ENCODE measurements at places on chromosomes 7 and 10.

GRCh38 chr7:47622946-47623640 is 41.2 kb upstream of the TNS3 start:
- no peak for DNase-seq

DNA sequence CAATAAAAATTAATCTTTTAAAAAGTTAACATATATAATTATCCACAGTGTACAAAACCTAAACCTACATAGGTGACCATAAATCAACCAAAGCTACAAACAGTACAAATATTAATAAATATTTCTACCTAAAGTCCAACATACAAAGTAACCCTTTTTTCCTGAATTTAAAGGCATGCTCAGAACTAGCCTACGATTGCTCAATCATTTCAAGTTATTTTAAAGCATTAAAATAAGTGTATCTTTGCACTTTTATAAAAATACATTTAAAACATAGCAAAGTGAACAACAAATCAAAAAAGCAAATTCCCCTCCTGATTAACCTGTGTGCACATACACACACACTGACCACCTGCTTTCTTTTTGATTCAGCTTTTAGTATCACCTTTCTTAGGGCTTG is 202.2 kb downstream of the PARD3 start:
- DNase-seq: no peak

GRCh38 chr7:150502519-150502918 is 12.2 kb upstream of the GIMAP7 start:
- no peak for DNase-seq

- DNase-seq: no peak
Measured at GRCh38 chr7:32660936-32661335, 165.6 kb downstream of the AVL9 start.

DNA sequence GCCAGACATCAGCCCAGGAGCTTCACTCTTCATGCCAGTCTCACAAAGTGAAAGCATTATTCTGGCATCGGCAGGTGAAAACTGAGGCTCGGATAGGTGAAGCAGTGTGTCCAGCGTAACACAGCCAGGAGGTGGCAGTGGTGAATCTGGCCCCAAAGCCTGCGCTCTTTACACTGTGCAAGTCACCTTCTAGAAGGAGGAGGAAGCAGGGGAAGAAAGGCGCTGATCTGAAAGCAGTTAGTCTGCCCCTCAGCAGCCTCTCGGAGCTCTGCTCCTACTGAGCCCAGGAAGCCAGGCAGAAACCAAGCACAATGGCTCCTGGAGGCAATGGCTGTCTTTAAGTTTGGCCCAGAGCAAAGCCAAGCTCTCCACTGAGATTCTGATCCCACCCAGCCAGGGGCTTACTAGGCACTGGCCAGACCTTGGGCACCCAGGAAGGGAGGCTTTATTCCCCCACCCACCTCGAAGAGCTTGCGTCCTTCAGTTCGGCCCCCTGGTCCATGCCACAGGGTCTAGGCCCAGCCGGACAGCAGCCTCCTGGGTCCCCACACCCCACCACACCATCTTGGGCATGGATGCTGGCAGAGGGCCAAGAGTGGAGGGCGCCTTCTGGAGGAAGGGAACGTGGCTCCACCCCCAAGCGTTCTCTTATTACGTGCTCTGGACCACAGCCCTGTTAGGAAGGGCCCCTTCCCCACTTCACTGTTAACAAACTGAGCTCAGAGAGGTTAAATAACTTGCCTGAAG is 104.5 kb downstream of the GRID1 start:
- DNase-seq: no peak

- no peak for DNase-seq
Measured at GRCh38 chr7:12358694-12359093, 45.0 kb downstream of the VWDE start.

DNA sequence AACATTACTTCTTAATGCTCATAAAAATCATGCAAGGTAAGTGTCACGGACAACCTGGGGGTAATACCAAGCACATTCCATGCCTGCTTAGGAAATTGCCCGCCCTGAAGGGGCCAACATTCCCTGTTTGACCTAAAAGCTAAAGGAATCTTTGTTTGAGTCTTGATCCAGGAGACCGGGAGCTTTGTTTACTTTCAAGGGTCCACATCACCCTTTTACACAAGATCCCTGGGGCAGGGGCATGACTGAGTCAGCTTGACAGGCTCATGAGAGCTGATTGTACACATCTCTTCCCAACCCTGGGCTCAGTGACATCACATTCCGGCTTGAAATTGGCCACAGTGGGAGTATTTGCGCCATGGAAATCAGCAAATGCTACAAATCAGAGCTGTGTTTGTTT is 248.1 kb upstream of the HABP2 start:
- no peak for DNase-seq

GRCh38 chr7:94449151-94449725 is 54.5 kb downstream of the COL1A2 start:
- no peak for DNase-seq

DNA sequence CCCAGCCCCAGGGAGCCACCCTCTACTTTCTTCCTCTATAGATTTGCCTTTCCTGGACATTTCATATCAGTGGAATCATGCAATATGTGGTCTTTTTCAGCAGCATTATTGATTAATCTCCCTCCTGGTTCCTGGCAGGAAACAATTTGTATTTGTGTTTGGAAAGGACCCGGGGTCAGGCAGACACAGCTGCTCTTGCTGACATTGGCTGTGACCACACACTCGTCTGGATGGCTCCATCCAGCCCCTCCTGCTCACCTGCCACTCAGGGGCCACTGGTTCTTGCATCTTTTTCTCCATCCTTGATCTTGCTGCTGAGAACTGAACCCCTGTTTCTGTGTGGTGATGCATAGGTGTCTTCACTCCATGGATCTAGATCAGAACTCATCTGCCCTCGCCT is 176.6 kb upstream of the MKI67 start:
- no peak for DNase-seq

GRCh38 chr7:6035165-6035564 is 4.0 kb downstream of the ANKRD61 start:
- no peak for DNase-seq

DNA sequence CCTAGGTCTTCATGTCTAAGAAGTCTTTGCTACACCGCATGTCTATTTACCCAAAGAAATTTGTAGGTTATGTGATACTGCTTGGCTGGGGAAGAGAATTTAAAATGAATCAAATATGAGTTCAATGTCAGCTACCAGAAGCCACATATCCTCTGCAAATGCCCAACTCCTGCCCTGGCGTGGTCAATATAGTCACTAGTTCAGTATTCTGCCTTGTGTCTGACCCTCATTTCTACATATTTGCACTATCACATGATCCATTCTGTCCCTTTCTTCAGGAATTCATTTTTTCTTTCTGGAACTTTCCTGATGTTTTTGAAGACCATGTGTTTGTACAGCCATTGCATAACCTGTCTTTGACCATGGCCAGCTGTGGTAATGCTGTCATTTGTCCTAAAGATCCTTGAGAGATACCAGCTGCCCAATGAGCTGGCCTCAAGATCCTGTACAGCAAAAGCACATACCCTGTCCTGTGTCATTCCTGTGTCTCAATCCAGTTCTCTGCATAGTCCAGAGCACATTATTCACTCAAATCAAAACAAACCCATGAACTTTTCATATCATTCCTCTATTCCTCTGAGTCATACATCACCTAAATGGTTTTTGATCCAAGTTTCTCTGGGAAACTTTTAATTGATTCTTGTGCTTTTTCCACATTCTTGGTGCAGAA is 524.5 kb downstream of the PARD3 start:
- DNase-seq: no peak

- DNase-seq: peak; percentile 98
Measured at GRCh38 chr7:76294344-76295024, 8.0 kb upstream of the HSPB1 start.

DNA sequence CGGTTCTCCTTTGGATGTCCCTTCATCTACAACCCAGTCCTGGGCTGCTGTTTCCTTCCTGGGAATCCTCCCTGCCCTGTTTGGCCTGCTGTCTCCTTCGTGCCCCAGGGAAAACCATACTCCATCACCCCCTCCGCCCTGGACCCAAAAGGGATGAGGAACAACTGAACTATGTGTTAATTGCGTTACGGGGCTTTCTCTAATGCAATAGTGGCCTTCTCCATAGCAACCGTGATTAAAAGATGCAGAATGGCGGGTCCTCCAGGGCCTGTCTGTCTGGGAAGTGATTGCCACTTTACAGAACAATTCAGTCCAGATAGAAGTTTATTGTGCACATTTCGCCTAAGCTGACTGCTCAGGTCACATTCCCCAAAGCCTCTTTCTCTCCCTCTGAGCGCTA is 112.0 kb upstream of the FGFR2 start:
- DNase-seq: peak; percentile 67

- no peak for DNase-seq
Measured at GRCh38 chr10:129786216-129786615, 177.9 kb downstream of the EBF3 start.

GRCh38 chr7:114970308-114970707 is 48.4 kb downstream of the MDFIC start:
- no peak for DNase-seq

- DNase-seq: no peak
Measured at GRCh38 chr10:101330631-101331225, 23.2 kb upstream of the BTRC start.

GRCh38 chr7:13980474-13980873 is 9.0 kb downstream of the ETV1 start:
- DNase-seq: no peak

GRCh38 chr7:51613911-51614357 is 297.3 kb upstream of the COBL start:
- DNase-seq: no peak
